MV-4-11 (cell line): ENCODE measurements at places on chromosomes 11 and 22.

GRCh38 chr22:36467042-36467810 is 14.2 kb downstream of the TXN2 start:
- no peak for DNase-seq

DNA sequence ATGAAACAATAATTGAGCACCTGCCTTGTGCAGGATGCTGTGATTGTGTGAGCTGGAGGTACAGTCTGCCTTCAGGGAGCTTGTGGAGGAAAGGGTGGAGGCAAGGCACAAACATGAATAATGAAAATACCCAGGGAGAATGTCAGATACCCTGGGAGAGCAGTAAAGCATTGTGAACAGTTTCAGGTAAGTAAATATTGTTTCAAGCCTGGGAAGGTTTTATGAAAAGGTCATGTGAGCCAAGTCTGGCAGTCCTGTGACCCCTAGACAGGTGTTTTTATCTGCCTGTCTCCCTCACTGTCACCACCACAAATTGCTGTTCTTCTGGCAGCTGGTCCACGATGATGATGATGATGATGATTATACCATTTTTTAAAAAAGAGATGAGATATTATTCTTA is 32.0 kb downstream of the SPECC1L start:
- no peak for DNase-seq

- DNase-seq = no peak
Observed at GRCh38 chr11:10886652-10887250, 28.9 kb upstream of the ZBED5 start.

- no peak for DNase-seq
Observed at GRCh38 chr11:92589512-92589911, 364.9 kb downstream of the FAT3 start.

DNA sequence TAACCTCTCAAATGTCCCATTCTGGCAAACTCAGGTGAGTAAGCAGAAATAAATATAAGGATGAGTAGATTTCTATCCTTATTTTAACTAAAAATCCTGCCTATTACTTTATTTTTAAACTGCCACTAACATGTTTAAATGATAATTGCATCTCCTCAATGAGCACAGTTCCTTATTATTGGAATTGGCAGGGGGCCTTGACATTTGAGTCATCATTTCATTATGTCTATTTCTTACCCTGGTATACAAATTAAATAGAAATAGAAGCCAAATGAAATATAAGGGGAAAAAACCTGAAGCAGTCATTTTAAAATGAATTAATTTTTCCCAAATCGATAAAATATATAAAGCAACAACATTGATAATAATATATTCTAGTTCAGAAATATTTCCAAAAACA is 81.2 kb downstream of the GUCY1A2 start:
- DNase-seq = no peak

GRCh38 chr22:40238425-40239344 is 61.0 kb downstream of the TNRC6B start:
- DNase-seq = no peak

DNA sequence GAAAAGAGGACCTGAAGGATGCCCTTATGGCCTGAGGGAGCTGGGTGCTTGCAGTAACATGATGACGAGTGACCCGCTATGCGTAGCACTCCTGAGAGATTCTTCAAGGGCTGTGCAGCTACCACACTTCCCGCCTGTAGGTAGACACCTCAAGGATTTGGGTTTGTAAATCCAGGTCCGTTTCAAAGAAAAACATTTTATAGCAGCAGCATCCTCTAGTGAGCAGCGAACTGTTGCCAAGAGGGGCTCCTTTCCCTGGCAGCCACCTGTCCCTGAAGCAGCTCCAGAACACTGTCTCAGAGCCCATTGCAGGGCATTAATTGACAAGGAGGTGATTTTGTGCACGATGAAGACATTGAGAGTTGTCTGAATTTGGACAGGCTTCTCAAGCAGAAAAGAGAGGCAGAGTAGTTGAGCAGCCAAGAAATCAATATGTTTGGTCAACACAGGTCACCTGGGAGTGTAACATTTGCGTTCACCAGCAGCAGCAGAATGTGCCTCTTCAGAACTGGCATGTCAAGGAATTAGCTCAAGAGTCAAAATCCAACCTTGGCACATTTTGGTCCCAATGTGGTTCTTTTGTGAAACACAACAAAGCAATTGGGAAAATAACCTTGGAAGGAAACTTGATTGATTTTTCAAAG is 209.8 kb upstream of the MTNR1B start:
- no peak for DNase-seq

- no peak for DNase-seq
Observed at GRCh38 chr22:36360011-36360410, 27.8 kb downstream of the MYH9 start.

- no peak for DNase-seq
Observed at GRCh38 chr11:10541561-10541930, 559 bp upstream of the RNF141 start.

DNA sequence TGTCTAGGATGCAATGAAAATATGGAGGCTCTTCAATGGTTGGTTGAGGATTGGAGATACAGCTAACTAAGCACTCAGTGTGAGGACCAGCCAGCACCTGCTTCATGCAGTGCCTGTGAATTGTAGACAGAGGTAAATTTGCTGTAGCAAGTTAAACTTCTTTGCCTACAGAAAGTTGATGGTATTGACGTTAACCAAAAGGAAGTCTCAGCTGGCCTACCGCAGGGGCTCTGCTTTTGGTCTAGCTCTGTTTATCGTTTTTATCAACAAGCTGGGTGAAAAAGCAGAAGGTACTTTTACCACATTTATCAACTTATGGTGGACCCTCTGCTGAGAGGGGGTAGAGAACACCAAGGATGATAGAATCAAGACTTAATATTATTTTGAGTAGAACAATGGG is 51.6 kb downstream of the GRAMD1B start:
- DNase-seq = peak; percentile 25

DNA sequence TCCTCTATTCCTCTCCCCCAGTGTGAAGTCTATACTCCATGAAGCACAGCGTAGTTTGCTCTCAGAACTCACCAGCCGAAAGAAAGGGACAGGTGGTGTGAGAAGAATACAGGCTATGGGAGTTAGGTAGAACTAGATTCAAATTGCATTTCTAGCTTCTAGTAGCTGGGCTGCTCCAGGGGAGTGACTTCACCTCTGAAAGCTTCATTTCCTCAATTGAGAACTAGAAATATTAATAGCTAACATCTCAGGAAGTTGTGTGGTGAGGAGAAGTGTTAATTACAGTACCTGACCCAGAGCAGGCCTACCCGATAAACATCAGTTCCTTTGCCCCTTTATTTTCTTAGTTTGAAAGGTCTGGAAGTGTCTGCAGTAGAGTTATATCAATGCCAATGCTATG is 484.7 kb upstream of the TENM4 start:
- no peak for DNase-seq

DNA sequence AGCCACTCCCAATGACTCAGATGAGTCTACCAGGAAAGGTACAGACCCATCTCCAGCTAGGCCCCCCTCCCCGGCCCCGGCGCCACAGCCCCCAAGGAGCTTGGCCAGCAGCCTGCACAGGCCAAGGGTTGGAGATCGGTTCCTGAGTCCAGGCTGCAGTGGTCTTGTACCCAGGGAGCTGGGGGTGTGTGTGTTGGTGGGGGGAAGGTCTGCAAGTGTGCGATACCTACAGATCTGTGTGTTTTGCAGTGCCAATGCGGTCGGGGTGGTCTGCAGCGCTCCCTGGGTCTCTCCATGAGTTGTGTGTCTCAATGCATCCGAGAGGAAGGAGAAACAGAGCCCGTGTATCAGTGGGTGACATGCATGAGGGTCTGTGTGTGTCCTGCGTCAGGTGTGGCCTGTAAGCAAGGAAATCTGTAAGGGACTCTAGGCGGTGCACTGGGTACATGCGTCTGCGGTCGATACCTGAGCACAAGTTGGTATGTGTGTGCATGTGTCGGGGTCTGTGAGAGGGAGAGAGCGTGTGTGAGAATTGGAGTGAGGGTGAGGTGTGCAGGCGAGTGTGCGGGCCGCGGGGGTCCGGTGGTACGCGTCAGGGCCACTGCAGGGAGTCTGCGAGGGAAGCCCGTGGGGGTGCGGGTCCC is 645 bp downstream of the CDC42BPG start:
- no peak for DNase-seq

- DNase-seq = no peak
Observed at GRCh38 chr22:42611051-42611450, 3.6 kb downstream of the POLDIP3 start.

DNA sequence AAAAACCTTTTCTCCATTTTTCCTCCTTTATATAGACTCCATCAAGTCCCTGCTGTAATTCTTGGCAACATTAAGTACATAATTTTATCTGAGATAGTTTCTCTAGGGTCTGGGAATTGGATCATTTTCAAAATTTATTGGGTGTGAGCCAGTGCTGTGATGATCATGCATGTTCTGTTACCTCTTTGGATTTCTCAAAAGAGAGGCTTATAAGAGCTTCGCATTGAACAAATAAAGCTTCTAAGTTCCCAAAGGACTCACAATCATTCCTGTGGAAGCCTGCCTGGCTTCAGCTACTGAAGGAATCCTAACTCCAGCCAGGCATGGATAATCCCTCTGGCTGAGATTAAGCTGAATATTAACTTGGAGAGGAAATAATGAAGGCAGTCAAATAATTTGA is 208.5 kb downstream of the RAB38 start:
- DNase-seq = no peak

- DNase-seq = no peak
Observed at GRCh38 chr11:91170711-91171110, 947.9 kb upstream of the CHORDC1 start.

DNA sequence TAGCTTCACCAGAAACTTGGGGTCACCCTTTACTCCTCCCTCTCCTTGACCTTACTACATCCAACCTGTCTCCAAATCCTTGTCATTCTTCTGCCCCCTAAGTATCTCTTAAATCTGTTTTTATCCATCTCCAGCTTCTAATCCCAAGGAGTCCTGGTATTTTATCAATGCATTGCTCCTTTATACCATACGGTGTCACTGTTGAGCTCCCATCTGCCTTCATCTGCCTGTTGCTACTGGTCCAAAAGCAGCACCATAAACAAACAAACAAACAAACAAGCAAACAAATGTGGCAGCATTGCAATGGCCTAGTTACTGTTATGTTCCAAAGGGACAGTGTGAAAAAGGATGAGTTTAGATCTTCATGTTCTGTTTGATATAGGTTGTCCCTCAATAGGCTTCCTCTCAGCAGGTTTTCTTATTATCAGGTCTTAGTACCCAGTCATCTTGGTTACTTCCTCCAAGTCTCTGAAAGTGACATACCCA is 34.2 kb downstream of the DNHD1 start:
- peak; percentile 26 for DNase-seq
